ENCODE measurements at places on chromosomes 2 and 18. TPM values are rescaled to one million over a fixed set of nuclear protein-coding genes. Genes with fewer than 3 reads are reported as not detected.

TRIB2 gene
- 59.4 TPM for total RNA-seq

STPG4 gene
- not detected for total RNA-seq

ATP6V1B1 gene
- not detected for total RNA-seq

LBH gene
- 60.0 TPM for total RNA-seq
